ENCODE measurements at places on chromosomes 6 and 20.

DNA sequence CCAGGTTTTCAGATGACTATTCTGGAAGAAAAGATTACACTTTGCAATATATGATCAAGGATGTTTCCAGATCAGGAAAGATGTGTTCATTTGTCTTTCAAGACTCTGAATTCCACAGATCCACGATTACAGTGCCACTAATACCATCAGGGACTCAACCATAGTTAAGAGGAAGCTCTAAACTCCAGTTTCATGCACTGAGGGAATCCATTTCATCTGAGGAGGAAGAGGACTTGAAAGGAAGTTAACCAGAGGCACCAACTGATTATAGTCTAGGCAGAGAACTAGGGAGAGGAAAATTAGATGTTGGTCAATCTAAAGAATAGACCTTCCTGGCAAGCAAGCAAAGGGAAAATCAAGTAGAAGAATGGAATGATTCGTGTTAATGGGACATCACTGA, 218.3 kb upstream of the PRDM1 start:
- DNase-seq = no peak

- DNase-seq = no peak
These were observed 25.5 kb downstream of the PDE10A start for GRCh38 chr6:165637586-165637985.

- no peak for DNase-seq
These were observed 179.2 kb upstream of the PHACTR1 start for GRCh38 chr6:12537389-12537788.

- DNase-seq = no peak
These were observed 19.3 kb upstream of the EPB41L2 start for GRCh38 chr6:131082335-131082734.

DNA sequence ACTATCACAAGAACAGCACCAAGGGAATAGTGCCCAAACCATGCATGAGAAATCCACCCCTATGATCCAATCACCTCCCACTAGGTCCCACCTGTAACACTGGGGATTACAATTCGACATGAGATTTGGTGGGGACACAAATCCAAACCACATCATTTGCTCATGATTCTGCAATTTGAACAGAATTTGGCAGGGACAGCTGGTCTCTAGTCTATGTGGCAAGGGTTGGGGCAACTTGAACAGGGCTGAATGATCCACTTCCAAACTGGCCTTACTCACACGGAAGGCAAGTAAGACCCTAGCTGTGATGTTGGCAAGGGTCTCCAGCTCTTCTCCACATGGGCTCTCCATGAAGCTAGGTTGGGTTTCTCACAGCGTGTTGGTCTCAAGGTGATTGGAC, 10.1 kb upstream of the FKBP5 start:
- DNase-seq = no peak

DNA sequence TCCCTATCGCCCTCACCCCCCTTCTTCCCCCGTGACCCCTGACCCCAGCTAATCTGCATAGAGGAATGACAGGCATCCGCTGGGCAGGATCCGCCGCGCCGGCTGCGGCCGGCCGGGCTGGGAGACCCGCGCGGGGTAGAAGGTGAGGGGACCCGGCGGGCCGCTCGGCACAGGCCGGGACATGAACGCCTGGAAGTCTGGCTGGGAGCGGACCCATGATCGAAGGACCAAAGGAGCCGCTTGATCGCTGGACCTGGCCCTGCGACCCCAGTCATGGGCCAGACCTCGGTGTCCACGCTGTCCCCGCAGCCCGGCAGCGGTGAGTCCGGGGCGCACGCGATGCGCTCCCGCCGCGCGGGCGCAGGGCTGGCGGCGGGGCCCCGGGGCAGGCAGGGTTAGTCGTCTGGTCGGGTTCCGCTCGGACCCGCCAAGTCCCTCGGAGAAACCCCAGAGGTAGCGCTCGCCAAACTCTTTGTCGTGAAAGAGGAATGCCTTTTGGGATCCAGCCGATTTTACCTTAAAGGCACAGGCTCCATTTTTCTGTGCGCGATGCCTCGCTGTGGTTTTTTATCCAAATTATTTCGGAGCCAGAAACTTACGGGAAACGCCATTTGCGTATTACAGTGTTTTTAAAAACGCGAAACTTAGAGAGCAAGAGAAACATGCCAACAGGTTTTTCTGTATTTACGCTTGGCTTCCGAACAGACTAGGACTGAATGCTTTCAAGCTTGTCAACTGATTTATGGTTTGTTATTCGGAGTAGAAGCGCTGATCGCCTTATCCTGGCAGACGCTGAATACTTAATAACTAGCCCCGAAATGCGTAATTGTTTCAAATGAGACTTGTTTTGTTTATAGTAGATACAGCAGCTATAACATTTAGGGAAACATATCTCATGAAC, at the start of gene PHACTR2:
PHACTR2 (plus strand) TSS at position 75 of the 901 bp plus-strand sequence; CDS start at position 274, 199 bp downstream.
- DNase-seq = no peak

DNA sequence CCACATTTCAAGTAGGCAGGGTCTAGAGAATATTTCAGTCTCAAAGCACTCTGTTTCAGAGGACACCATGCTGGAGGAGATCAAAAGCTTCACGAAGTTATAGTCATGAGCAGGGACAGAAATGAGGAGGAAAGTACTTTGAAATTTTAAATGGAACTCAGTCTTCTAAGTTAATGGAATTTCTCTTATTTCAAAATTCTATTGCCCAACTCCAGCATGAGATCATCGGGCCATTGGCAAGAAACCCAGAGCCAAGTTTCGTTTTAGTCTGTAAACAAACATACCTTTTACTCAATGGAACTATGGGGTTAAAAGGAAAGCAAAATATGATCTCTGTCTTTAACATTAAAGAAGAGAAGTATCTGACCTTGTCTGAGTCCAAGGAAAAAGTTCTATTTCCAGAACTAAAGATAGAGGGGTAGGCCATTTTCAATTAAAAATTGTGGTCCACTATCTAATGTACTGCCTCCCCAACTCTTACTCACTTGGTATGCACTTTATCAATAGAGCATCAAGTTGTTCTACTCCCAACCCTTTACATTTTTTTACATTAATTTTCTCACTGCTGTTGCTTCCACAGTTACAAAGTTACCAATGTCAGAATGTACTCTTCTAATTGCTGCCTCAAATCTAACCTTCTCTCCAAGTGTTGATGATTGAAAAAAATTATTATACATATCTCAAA, 235.3 kb upstream of the NRSN1 start:
- no peak for DNase-seq

DNA sequence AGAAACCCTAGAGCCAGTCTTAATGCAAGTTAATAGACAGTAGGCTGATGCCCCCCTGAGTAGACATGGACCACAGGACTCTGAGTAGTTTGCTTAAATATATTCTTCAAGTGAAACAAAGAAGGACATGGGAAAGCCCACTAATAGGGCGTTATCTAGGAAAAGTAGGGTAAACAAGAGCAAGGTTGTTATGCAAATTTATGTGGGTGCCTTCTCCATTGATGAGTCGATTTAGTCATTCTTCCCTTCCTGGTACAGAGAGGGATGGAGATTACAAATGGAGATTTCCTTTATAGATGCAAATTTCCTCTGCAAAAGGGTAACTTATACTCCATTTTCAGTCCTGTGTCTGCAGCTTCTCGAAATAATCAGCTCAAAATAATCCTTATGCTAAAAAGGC, 262.0 kb downstream of the CD83 start:
- DNase-seq = no peak

GRCh38 chr6:156585859-156586258, 191.3 kb upstream of the ARID1B start:
- no peak for DNase-seq

Measured in MM.1S (cell line).